Right hindlimb (tissue), 1 donor: ENCODE measurements at places on chromosomes 1 and 21.

GRCh38 chr1:172726740-172727139 lies 67.8 kb downstream of the FASLG start:
- no peak for DNase-seq

- DNase-seq, result no peak
Measured at GRCh38 chr1:110672001-110672752, 2.6 kb downstream of the KCNA3 start.

DNA sequence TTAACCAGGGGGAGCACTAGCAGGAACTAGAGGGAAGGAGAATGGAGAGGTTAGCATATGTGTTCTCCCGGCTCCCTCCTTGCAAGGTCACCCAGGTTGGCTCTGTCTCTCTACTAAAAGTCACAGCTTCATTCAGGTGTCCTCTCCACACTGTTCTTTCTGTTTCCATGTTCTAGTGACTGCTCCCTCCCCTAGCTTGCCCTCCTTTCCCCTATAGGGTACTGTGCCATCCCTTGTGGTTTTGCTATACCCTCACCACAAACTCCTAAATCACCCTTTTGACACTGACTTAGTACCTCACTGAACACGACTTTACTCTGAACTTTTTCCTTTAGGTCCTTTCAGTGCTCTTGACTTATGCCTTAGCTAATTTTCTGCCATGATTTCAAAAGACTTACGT lies 389.3 kb downstream of the ST6GALNAC3 start:
- DNase-seq, result no peak

GRCh38 chr1:228976316-228976715 lies 241.0 kb downstream of the RHOU start:
- no peak for DNase-seq

DNA sequence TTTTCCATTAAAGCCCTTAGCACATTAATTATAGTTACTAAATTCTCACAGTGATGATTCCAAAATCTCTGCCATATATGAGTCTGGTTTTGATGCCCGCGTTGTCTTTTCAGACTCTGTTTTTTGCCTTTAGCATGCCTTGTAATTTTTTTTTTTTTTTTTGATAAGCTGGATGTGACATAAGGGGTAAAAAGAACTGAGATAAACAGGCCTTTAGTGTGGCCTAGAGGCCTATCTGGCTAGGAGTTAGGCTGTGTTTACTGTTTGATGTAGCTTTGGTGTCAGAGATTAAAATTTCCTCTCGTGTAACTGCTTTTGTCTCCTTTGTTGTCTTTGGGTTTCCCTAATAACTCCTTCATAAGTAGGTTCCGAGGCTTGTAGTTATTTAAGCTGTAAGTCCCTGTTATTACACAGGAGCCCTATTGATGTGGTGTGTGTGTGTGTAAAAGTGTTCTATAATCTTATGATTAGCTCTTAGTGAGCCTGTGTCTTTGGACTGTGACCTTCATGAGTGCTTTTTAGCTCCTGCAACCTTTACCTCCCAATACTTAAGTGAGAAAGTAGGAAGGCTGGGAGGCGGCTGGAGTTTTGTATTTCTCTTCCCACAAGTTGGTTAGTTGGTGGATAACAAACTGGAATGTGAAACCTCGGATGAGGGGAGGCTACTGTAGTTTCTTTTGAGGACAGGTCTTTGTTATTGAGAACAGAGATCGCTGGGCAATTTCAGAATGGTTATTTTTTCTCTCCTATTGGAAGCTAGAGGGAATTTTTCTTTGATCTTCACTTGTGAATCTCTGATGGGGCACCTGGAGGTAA lies 19.3 kb downstream of the HS2ST1 start:
- no peak for DNase-seq

- DNase-seq, result no peak
Measured at GRCh38 chr1:55886856-55887712, 671.9 kb upstream of the USP24 start.

DNA sequence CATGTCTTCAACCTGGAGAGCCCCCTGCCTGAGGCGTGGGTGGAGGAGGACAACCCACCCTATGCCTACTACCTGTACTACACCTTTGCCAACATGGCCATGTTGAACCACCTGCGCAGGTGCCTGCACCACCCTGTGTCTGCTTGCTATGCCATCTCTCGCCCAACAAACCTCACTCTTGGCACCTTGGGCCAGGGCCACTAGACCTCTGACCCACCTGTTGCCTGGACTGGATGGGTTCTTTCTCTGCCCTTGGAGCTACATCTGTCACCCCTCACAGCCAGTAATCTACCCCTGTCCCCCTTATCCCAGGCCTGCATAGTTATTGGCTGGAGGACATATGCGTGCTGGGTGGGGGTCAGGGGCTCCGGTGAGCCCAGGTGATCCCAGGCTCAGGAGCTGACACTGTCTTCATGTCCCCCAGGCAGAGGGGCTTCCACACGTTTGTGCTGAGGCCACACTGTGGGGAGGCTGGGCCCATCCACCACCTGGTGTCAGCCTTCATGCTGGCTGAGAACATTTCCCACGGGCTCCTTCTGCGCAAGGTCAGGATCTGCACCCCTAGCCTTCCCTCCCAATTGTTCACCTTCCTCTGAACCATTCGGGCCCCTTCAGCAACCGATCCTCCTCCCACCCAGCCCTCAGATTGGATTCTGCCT lies 9.9 kb downstream of the AMPD2 start:
- no peak for DNase-seq
